Kidney (tissue), 22 donors: ENCODE measurements at places on chromosomes 5 and 9.
A peak's percentile ranks its signal among the peaks of the same experiment; 100 is the strongest.

GRCh38 chr9:76454311-76454710, 4.7 kb upstream of the GCNT1 start:
- DNase-seq: no peak

GRCh38 chr9:109812818-109813281, 32.9 kb downstream of the PALM2AKAP2 start:
- DNase-seq: no peak

DNA sequence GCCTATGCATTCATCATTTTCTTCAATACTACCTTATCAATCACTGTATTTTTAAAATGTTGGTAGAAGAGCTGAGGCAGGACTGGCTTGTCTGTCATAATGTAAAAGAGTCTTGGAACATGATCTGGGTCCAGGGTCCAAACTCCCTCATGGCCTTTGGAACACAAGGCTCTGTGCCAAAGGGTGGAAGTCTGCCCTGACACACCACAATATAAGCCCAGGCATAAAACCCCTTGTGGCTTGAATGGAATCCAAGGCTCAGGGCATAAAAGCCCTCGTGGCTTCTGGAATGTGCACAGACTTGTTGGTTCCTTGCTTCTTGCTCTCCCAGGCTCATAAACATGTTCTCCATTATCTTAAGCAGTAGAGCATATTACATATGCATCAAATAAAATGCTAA, 48.0 kb downstream of the GABRB2 start:
- DNase-seq: no peak

DNA sequence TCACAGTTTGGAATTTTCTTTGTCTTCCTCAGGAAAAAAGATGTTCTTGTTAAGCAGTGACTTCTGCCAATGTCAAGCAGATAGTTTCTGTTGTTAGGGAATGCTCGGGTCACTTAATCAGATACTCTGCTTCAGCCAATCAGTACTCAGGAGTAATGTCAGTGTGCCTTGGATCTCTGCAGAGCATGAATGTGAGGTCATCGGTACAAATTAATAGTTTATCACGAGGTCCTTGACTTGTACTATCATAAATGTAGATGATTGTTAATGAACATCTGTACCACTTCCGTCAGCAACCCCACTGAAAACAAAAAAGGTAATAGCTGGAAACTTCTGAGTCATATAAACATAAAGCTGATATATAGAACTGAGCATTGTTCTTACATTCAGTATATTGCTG, 73.6 kb downstream of the FBXL7 start:
- DNase-seq: no peak

DNA sequence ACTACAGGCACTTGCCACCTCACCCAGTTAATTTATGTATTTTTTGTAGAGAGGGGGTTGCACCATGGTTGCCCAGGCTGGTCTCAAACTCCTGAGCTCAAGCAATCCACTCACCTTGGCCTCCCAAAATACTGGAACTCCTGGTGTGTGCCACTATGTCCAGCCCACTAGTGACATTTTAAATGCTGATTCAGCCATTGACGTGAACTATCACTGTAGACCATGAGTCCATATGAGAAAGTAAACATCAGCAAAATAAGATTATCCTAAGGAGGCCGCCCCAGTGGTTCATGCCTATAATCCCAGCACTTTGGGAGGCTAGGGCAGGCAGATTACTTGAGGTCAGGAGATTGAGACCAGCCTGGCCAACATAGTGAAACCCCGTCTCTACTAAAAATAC, 488.1 kb upstream of the EDIL3 start:
- no peak for DNase-seq

DNA sequence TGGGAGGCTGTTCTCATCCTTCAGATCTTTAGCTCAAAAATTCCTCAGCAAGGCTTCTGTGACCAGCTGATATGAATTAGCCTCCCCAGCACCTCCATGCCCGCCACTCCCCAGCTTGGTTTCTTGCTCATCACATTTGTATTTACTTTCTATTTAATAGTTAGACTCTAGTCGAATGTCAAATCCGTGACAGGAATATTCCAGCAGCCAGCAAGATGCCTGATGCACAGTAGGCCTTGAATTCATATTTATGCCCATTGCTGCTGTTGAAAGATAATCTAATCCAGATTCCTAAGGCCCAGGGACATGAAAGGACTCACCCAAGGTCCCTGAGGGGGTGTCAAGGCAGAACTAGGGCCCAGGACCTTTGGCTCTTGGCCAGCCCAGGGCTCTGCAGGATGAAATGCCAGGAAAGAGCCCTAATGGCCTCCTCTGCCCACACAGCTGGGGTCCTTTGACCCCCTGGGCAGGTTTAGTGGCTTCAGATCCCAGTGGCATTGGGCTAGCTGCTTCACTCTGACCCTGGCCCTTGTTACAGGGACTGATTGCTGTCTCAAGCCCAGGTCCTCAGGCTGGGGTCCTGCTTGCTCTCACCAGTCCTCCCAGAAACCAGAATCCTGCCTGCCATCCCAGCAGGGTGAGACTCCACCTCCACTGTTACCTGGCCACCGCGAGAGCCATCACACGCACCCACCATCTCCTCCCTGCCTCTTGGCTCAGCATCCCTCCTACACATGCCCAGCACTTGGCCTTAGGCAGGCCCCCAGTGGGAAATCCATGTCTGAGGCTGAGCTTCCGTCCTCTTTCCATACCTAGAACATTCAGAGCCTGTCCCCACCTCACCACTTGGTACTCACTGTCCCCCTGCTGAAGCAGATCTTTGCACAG, 7.3 kb downstream of the CSF1R start:
- DNase-seq: peak; percentile 30

DNA sequence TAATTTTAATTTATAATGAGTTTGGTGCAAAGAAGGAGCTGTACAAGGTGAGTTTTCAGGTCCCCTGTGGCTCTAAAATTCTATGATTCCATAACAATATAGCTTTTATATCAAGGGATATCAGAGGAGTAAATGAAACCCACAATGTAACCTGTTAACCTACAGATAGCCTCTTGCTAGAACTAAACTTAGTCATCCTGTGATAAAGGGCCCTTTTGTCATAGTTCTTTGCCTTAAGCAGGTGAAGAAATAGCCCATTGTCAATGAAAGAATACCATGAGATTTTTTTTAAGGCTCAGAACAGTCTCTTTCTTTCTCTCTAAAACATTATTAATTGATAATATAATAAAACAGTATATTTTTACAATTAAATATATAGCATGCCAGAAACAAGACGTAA, 127.8 kb downstream of the NFIB start:
- no peak for DNase-seq

GRCh38 chr5:145553177-145553576, 282.0 kb downstream of the PRELID2 start:
- DNase-seq: no peak

DNA sequence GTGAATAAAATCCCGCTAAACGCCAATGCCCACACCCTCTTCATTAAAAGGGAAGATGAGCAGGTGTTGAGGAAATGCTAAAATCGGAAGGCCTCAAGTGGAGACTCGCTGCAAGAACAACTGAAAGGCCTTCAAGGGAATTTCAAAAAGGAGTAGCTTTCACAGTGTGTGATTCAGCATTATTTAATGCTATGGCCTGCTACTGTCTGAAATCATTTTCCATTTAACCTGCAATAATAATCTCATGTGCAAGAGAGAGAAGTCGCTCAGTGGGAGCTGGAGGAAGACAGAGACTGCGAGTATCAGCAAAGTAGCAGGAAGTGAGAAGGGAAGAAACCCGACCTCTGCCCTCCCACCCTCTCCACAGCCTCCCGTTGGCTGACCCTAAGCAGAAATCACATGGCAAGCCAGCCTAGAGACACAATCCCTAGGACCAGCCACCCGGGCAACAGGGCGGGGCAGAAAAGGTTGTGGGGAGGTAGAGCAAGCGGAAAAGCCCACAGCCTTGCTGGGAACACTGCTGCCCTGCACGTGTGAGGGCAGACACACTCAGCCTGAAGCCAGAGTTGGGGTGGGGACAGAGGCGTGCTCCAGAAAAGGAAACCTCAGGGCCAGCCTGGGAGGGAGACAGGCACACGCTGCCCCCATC, 39.9 kb upstream of the CTSL start:
- no peak for DNase-seq

DNA sequence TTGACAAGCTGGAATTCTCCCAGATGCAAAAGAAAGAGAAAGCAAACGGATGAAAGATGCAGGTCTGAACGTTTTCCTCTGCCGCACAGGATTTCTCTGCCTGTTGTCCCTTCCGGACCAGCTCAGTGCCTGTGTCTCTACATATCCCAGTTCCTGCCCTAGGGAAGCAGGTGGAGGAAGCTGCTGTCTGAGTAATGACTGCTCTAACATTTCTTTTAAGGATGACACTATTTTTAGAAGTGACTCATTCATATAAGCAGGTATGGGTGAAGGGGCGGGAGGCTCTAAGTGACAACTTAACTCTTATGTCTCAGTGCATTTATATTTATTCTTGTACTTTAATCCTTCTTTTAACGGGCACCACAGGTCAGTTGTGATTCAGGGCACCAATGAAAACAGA, 128.8 kb downstream of the SLC24A2 start:
- no peak for DNase-seq

DNA sequence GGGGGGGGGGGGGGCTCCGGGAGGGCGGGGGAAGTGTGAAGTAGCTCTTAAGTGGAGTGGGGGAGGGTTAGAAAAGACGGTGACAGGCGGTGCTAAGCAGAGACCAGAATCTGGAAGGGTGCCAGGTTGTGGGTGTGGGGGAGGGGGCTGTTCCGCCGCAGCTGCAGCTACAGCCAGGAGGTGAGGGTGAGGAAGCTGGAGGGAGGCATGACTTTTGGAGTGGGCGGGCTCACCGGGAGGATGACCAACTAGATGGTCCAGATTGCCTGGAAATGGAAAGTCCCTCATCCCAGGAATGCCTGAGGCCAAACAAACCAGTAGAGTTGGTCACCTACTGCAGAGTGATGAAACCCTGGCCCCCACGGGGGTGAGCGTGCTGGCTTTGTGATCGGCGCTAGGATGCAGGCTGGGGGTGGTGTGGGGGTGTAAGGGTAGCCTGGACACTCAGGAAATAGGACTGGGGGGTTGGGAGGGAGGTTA, 158.1 kb upstream of the SHB start:
- DNase-seq: peak; percentile 94

GRCh38 chr5:148697809-148698196, 43.5 kb upstream of the HTR4 start:
- no peak for DNase-seq

- DNase-seq: peak; percentile 43
Observed at GRCh38 chr9:842635-843426, 1.3 kb downstream of the DMRT1 start.

GRCh38 chr9:134678206-134678605, 36.6 kb downstream of the COL5A1 start:
- no peak for DNase-seq

GRCh38 chr5:142961440-142962173, 191.4 kb downstream of the ARHGAP26 start:
- no peak for DNase-seq

- no peak for DNase-seq
Observed at GRCh38 chr5:141330299-141331080, at the start of gene PCDHGA1. PCDHGA1 (plus strand) TSS chr5:141330514.

DNA sequence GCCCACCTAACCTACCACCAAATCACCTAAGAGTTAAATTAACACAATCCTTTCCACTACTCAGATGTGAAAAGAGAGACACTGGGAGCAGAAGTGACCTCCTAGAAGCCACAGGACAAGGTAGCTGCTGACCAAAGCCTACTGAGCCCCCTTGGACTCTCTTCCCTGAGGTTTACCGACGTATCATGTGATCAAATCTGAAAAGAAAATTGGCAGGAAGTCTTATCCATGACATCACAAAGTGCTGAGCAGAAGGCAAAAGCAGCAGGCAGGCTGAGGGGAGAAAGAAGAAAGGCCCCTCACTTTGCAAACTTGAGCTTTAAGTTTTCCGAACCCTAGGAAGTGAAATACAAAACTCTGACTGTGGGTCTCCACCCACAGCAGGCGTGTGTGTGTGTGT, 11.1 kb downstream of the PRELID2 start:
- DNase-seq: no peak

- DNase-seq: peak; percentile 27
Observed at GRCh38 chr9:130871395-130872062, 25.1 kb downstream of the QRFP start.

DNA sequence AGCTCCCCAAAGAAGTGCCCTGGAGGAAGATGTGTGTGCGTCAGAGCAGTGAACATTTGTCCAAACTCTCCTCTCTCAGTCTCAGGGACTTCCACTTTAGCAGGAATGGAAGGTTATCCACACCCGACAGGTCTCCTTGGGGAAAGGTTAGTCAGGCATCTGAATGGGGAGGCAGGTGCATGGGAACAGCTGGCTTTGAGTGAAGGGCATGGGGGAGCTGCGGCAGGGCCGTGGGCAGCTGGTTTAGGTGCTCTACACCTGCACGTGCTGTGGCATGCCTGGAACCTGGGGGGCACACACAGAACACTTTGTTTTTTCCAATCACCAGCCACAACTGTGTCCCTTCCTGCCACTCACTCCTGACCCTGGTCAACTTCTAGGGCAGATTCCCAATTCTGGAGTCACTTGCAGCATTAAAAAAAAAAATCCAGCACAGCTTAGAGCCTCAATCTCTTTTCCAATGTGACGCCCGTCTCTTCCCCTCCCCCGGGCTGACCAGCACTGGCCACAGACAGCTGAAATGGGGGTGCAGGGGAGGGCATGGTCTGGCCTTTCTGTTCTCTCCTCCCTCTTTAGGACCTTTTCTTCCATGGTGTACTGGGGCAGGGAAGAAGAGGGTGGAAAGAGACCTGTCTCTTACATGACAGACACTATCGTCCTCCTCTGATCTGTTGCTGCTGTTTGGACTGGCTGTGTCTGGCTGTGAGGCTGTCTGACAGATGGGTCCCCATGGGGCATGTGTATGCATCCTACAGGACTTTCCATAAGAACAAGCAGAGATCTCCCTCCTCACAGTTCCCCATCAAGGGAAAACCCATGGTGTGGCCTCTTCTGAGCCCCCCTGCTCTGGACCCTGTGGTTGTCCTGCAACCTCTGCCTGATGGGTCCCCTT, 9.5 kb upstream of the IL3 start:
- DNase-seq: no peak

GRCh38 chr9:72353455-72354116, 11.4 kb downstream of the ZFAND5 start:
- DNase-seq: no peak
